ENCODE measurements at places on chromosomes 2 and 18. TPM values are rescaled to one million over a fixed set of nuclear protein-coding genes. Genes with fewer than 3 reads are reported as not detected.

DNA sequence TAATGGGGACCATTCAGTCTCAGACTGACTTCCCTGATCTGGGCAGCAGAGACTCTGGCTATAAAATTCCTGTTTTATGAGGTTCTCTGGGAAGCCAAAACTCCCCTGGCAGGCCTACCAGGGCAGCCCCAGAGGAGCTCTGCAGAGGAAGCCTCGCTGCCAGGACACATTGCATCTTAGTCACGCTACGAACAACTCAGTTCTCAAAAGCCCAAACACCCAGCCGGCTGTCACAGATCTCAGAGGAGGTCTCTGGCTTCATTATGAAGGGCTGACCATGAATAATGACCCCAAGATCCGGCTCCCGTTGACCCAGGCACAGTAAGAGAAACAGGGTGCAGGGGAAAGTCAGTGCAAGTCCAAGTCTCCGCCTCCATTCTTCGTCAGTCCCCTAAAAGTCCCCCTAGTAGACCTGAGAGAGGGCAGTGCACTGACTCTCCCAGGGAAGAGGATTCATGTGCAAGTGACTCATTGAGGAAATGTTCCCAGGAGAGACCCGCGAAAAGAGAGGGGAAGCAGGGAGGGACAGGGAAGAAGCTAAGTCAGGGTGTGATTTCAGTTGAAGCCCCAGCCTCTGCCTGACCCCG lies 212.3 kb downstream of the CYP26B1 start:
- DNase-seq, result no peak

DNA sequence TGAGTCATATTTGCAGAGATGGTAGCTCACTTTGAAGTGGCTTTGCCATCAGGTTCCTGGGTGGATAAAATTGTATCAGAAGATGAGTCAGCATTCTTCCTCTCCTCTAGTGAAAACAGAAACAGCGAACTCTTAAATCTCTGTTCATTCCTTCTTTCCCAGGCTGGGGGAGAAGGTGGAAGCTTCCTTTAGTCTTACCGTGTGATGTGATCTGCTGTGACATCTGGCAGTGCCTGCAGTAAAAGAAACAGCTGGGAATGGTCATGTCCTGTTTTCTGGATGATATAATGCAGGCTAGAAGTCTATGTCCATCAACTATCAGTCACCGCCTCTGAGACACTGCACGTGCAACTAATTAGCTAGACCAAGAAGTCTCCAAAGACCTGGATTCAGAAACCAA lies 171.6 kb downstream of the VAPA start:
- no peak for DNase-seq

DNA sequence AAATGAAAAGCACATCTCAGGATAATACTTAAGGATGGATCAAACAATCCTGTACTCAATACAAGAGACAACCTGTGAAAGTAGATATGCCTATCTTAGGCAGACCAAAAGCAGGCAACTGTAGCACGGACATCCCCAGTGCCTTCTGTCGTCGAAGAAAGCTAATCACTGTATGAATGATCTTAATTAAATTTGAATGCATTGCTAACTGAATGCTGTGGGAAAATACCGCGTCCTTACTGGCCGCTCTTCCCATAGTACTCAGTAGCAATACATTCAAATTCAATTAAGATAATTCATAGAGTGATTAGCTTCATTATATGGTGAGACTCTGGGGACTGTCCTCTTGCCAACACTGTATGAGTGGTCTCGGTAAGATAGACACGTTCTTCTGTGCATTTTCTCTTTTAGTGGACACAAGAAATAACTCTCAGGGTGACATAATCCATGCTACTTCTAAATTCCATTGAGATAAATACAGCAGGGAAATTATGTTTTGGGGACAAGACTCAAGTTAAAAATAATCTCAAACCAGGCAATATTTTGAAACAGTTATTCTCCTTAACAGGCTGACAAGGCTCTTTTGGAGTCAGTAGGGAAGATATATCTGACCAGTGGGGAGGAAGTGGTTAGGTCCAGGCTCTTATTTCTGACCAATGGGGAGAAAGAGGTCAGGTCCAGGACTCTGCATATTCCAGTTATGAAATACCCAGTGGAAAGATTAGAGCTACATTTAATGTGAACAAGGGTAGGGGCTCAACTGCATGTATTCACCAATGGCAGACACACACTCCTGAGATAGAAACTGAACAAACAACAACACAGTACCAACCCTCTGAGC lies 97.3 kb downstream of the DOCK10 start:
- no peak for DNase-seq

- no peak for DNase-seq
Observed at GRCh38 chr2:121333834-121334558, 49.0 kb upstream of the TFCP2L1 start.

- peak; percentile 55 for DNase-seq
Observed at GRCh38 chr18:36769611-36770314, 59.0 kb downstream of the TPGS2 start.

GRCh38 chr2:147567136-147567535 lies 277.7 kb upstream of the ACVR2A start:
- no peak for DNase-seq

The TMEM87B gene
- total RNA-seq, result 23.6 TPM

The SETBP1 gene
- 25.8 TPM for total RNA-seq

GRCh38 chr2:182499706-182500470 lies 73.1 kb upstream of the PDE1A start:
- DNase-seq, result no peak

DNA sequence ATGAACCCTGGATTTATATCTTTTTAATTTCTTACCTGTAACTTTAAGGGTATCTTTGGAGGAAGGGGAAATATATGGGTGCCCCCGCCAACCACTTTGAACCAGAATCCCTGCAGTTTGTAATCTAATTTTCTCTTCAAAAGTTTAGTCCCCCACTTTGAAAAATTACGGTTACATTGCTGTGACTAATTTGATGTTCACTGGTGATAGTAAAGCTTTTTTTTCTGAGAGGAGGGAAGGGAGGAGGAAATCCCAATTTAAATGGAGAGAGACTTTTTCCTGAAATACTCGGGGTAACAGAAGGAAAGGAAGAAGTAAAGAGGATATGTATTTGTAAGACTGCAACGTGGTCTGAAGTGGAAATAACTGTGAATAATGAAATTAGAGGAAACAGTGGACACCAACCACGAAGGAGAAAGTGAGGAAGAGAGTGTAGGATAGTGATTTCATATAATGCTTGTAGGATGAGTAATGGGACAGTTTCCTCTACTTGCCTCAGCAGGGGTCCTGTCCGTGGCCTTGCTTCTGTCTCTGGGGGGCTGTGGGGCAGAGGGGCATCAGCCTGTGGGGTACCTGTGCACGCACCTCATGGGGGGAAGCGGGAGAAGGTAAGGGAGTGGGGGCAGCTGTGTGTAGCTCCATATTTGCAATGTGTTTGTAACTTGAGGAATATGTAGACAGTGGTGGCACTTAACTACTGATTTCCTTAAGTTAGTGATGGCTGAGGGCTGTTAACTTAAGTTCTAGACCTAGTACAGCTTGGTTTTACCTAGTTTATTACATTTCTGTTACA lies 161.1 kb downstream of the LTBP1 start:
- no peak for DNase-seq

- no peak for DNase-seq
Observed at GRCh38 chr2:88053934-88054781, 1.4 kb downstream of the KRCC1 start.

The CIDEA gene
- not detected for total RNA-seq

- no peak for DNase-seq
Observed at GRCh38 chr2:239227661-239228371, 173.0 kb downstream of the HDAC4 start.

- no peak for DNase-seq
Observed at GRCh38 chr2:222960126-222960525, 91.9 kb upstream of the KCNE4 start.

DNA sequence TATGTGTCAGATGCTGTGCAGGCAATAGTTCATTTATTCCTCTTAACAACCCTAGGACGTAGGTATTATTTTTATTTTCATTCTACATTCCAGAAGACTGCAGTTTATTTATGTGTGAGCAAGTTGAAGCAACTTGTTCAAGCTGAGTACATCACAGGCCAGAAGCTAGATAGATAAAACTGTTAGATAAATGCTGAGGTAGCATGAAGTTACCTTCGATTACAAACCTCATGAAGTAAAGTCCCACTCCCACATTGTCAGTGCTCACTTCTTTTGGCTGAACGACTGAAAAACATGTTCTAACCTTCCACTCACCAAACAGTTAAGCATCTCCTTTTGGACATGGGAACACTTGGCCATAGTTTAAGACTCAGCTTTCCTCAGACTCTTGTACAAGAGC lies 439.2 kb downstream of the TNS1 start:
- no peak for DNase-seq

DNA sequence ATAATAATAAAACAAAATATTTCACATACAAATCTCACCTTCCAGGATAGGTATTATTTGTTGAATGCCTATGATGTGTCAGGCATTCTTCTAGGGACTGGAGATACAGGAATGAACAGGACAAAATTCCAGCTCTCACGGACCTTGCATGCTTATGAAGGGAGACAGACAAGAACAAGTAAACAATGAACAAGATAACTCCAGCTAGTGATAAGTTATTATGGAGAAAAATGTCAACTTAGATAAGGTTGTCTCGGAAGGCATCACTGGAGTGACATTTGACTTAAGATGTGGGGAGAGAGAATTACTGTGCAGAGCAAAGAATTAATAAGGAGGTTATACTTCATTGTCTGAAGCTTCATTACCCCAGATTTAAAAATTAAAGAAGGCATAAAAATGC lies 836.7 kb downstream of the SOCS6 start:
- no peak for DNase-seq

DNA sequence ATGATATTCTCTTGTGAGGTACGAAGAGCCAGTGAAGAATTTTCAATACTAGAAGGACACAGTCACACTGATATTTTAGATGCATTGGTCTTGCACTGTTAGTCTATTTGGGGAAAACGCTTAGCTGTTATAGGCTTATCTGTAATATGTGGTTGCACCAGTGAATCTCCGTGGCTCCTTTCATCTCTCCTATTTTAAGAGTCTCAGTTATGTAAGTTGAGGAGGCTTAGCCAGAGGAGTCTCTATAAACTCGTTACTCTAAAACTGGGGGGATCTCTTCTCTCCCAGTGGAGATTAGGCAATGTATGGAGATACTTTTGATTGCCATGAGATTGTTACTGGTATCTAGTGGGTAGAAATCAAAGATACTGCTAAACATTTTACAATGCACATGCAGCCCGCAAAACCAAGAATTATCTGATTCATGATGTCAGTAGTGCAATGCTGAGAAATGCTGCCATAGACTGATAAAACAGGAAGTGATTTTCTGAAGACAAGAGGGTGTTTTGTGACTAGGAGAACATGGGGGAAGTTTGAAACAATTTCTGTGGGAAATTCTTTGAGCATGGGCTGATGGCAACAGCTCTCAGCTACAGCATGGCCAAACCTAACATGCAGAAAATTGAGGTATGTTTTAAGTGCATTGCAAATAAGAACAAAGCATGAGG lies 339.1 kb downstream of the SOX11 start:
- DNase-seq, result no peak

- DNase-seq, result no peak
Observed at GRCh38 chr2:240782221-240782885, 37.7 kb downstream of the KIF1A start.

DNA sequence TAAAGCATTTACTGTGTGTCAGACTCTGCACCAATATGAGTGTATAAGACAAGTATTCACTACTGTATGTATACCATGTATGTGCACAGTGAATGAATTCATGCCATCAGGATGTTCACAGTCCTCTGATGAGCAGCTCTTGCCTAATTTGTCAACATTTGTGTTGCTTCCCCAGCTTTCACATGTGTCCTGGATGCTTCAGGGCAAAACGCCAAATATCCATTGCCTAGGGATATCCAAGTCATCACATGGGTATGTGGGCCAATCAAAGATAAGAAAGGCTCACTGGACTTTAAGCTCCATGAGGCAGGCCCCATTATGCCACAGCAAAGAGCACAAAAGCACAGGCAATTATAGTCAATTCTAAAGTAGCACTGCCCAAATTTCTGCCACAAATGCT lies 134.2 kb upstream of the CHAC2 start:
- no peak for DNase-seq

The UGT1A3 gene
- total RNA-seq, result not detected

The C2orf80 gene
- total RNA-seq, result not detected

DNA sequence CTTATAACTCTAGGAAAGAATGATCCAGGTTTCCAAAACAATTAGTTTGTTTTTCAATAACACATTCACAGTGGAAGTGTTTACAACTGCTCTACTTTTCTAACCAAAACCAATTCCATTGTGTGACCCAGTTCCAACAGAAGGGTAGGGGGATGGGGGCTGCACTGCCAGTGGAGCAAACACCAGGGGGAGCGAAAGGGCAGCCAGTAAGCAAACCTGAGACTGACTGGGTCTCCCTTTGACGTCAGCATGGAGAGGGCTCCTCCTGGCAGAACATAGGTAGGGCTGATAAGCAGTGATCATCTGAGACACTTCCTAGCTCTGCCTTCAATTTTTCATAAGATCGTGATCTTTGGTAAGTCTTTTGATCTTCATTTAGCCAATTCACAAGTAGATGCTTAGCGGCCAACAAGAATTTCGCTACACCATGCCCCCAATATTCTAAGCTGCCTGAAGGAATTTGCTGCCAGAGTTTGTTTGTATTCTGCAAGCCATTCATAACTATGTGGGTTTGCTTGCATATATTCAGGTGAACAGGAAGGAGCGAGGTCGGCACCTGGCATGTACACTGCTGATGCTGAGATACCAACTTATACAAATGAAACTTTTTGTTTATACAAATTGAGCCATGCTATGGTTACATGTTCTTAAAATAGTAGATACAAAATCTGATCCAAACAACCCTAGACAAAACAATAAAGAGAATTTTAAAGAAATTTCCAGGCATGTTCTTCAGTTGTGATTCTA lies 45.9 kb downstream of the ST6GAL2 start:
- DNase-seq, result no peak

DNA sequence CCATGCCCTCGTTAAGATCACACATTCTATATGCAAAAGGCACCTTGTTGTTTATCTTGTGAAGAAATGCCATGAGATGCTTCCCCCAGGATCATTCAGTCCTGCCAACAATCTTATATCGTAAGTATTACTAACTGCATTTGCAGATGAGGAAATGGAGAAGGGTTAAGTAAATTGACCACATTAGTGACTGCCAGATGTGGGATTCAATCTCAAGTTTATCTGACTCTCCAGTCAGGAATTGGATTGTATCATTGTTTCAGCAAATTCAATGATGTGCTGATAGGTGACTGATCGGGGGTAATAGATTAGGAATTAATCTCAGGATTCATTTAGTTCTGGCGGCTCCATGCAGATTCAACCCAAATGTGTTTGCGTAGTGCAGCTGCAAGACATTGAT lies 106.2 kb downstream of the CNTNAP5 start:
- DNase-seq, result no peak

The TDRD15 gene
- total RNA-seq, result not detected

- DNase-seq, result no peak
Observed at GRCh38 chr18:490024-490366, 10.5 kb downstream of the COLEC12 start.

GRCh38 chr2:38409156-38410102 lies 32.4 kb upstream of the ATL2 start:
- peak; percentile 66 for DNase-seq

DNA sequence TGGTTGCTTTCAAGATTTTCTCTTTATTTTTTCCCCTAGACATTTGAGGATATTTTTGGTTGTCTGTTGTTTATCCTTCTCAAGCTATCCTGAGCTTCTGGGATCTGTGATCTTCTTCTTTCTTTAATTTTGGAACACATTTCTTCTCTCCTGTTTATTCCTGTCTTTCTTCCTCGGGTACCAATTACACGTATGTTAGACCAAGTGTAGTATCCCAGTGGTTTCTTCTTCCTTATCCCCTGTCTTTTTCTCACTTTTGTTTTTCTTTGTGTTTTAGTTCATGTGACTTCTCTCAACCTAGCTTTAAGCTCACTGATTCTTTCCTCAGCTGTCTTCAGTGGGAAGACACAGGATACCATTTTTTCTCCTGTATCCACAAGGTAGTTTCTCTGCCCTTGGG lies 120.0 kb downstream of the GALR1 start:
- DNase-seq, result no peak
